ENCODE measurements at places on chromosomes 3 and 15. TPM values are rescaled to one million over a fixed set of nuclear protein-coding genes. Genes with fewer than 3 reads are reported as not detected.

Gene TOP2B
- 113 TPM for total RNA-seq

- H3K27ac ChIP-seq = no peak overlapping the region
- no peak overlapping the region for H3K4me3 ChIP-seq
- DNase-seq = no peak
- peaks cover 10% of the 10 kb centered on the region for H3K27me3 ChIP-seq
Measured at GRCh38 chr3:181009225-181009624, 19.7 kb upstream of the DNAJC19 start.

Gene ACTC1
- total RNA-seq = not detected

Gene CLDN1
- not detected for total RNA-seq

GRCh38 chr3:62837145-62837787 is 38.0 kb downstream of the CADPS start:
- H3K36me3 ChIP-seq = no peaks in the 10 kb centered on the region
- DNase-seq = no peak
- H3K4me3 ChIP-seq = no peak overlapping the region
- H3K27ac ChIP-seq = no peak overlapping the region
- no peaks in the 10 kb centered on the region for H3K27me3 ChIP-seq

Gene UROC1
- total RNA-seq = not detected

Gene PLCH1
- 0.83 TPM for total RNA-seq

Gene NBEAL2
- total RNA-seq = 303 TPM

Gene ADCY5
- not detected for total RNA-seq

Gene AGTR1
- total RNA-seq = not detected

DNA sequence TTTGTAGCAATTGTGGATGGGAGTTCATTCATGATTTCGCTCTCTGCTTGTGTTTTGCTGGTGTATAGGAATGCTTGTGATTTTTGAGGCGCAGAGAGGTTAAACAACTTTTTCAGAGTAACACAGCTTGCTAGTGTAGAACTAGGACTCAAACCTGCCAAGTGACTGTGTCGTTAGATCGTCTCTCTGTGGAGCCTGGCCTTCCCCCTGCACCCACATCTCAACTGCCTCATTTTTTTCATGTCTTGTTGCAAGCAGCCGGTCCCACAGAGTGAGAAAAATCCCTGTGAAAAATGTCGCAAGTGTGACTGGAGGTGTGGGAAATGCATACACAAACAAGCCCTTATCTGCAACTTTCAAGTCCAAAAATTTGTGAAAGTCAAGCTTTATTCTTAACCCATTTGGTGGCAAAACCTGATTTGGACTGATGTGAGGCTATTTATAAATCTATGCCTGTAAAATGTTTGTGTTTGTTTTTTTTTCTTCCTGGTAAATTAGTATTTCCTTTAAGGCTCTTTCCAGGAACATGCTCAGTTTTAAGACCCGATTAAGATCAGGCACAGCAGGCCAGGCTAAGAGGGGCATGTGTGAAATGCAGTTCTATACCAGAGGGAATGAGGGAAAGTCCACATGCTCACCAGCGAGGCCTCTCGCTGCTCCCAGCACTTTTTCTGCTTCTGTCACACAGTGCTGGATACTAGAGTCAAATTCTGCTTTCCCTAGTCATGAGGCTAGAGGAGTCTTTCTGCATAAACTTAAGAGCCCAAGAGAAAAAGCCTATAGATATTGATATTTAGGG is 25.8 kb downstream of the ST6GAL1 start:
- no peaks in the 10 kb centered on the region for H3K27me3 ChIP-seq
- H3K4me3 ChIP-seq = no peak overlapping the region
- H3K27ac ChIP-seq = peak overlapping the region; percentile 78

- H3K4me1 ChIP-seq = peaks cover 6% of the 10 kb centered on the region
- no peaks in the 10 kb centered on the region for H3K36me3 ChIP-seq
- H3K27me3 ChIP-seq = no peaks in the 10 kb centered on the region
Measured at GRCh38 chr3:87435926-87436620, 159.7 kb upstream of the POU1F1 start.

- H3K36me3 ChIP-seq = peaks cover 7% of the 10 kb centered on the region
- H3K4me3 ChIP-seq = no peak overlapping the region
- peak overlapping the region; percentile 12 for H3K27ac ChIP-seq
- peaks cover 9% of the 10 kb centered on the region for H3K27me3 ChIP-seq
- no peak for DNase-seq
Measured at GRCh38 chr3:13872451-13872850, 7.4 kb downstream of the WNT7A start.

DNA sequence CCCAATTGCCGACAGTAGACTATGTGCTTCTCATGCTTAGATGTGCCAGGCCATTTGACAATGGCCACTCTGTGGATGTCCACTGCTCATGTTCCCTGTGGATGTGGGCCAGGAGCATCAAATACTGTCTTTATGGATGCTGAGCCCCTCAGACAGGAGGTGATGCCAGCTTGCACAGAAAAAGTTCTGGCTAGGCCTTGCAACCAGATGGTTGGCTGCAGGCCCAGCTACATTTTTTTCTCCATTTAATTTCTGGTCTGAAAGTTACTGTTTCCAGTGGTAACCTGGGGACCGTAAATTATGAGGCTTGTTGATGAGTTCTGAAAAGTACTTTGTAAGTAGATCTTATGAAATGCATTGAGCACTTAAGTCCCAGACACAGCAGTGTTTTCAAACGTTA is 228.5 kb downstream of the CHL1 start:
- no peaks in the 10 kb centered on the region for H3K27me3 ChIP-seq
- no peak overlapping the region for H3K27ac ChIP-seq
- H3K4me1 ChIP-seq = no peaks in the 10 kb centered on the region
- no peak for DNase-seq
- H3K4me3 ChIP-seq = no peak overlapping the region

Gene PIGZ
- total RNA-seq = 0.89 TPM

DNA sequence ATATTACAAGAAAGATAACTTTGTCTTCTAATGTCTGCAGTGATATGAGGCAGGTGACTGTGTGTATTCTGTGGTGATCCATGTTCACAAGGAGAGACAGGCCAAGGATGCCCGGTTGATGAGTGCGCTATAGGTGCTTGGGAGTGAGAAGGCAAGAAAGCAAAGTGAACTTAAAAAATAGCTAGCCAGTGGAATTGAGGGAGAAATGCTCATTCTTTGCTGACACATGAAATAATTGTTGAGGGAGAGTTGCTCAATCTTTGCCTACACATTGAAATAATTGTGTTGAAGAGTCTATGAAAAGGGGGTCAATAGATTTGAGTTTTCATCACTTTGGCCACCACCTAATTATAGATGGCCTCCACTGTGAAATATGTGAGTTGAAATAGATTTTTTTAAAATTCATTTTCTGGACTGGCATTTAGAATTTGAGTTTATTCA is 156.3 kb downstream of the LPP start:
- no peak overlapping the region for H3K27ac ChIP-seq
- H3K27me3 ChIP-seq = no peaks in the 10 kb centered on the region

DNA sequence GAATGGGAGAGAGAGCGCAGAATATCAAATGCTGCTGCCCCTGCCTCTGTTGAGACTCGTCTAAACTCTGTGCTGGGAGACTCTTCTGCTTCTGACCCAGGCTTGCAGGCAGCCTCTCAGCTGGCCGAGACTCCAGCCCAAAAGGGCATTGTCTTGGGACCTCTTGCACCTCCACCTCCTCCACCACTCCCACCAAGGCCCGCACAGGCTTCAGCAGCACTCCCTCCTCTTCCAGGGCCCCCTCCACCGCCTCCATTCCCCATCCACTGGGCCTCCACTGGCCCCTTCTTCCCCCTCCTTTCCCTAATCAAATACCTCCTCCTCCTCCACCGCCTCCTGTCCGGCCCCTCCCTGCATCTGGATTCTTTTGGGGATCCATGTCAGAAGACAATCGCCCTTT is 31.3 kb downstream of the GMNC start:
- H3K27ac ChIP-seq = no peak overlapping the region
- H3K27me3 ChIP-seq = peaks cover 9% of the 10 kb centered on the region
- no peaks in the 10 kb centered on the region for H3K36me3 ChIP-seq
- H3K4me3 ChIP-seq = no peak overlapping the region

GRCh38 chr3:54633444-54634121 is 294.3 kb downstream of the LRTM1 start:
- DNase-seq = no peak
- peaks cover 12% of the 10 kb centered on the region for H3K27me3 ChIP-seq
- H3K36me3 ChIP-seq = no peaks in the 10 kb centered on the region
- H3K4me3 ChIP-seq = no peak overlapping the region

Gene USF3
- 31.9 TPM for total RNA-seq

DNA sequence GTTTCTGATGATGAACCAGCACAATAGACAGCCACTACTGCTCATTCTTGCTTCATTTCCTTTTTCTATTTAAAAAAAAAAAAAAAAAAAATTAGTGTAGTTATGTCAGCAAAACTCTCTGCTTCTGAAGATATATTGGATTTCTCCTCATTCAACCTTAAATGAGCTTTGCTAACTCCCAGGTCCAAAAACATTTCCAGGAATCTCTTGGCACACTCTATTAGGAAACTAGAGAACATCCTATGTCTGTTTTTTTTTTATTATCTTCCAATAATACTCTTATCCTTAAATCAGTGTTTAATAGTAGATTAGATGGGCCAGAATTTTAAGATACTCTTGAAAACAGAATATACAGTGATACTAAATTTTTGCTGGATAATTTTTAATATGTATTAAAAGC is 398.0 kb downstream of the NAALADL2 start:
- no peak overlapping the region for H3K4me3 ChIP-seq
- no peaks in the 10 kb centered on the region for H3K36me3 ChIP-seq
- no peaks in the 10 kb centered on the region for H3K4me1 ChIP-seq
- DNase-seq = no peak
- H3K27ac ChIP-seq = no peak overlapping the region
- H3K27me3 ChIP-seq = no peaks in the 10 kb centered on the region

- no peak overlapping the region for H3K27ac ChIP-seq
- H3K36me3 ChIP-seq = no peaks in the 10 kb centered on the region
- H3K4me1 ChIP-seq = peaks cover 6% of the 10 kb centered on the region
- no peak for DNase-seq
Measured at GRCh38 chr3:13462822-13463221, 17.3 kb upstream of the HDAC11 start.

DNA sequence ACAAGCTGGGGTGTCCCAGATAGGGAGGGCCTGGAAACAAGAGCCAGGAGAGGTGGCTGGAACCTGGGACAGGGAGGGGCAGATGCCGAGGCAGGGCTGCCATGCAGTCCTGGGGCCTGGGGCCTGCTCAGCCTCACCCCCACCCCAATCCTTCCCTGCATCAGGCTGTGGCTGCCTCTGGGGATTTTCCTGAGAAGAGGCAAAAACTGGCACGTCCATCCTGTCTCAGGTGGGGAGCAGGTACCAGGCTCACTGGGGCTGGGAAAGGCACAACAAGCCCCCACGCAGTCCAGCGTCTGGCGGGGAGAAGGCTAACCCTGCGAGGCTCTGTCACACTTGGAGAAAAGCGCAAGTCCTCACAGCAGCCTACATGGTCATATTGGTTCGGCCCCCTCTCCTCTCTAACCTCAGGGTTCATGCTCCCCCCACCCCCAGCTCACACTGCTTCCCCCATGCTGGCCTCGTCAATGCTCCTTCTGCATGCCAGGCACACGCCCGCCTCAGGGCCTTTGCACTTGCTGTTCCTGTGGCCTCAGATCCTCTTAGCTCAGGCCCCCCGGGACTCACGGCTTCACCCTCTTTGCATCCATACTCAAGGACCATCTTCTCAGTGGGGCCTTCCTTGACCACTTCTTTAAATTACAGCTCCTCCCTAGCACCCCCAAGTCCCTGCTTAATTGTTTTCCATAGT is 53.1 kb downstream of the LINGO1 start:
- H3K36me3 ChIP-seq = no peaks in the 10 kb centered on the region
- no peak for DNase-seq
- no peak overlapping the region for H3K27ac ChIP-seq
- H3K4me3 ChIP-seq = no peak overlapping the region
- no peaks in the 10 kb centered on the region for H3K4me1 ChIP-seq

DNA sequence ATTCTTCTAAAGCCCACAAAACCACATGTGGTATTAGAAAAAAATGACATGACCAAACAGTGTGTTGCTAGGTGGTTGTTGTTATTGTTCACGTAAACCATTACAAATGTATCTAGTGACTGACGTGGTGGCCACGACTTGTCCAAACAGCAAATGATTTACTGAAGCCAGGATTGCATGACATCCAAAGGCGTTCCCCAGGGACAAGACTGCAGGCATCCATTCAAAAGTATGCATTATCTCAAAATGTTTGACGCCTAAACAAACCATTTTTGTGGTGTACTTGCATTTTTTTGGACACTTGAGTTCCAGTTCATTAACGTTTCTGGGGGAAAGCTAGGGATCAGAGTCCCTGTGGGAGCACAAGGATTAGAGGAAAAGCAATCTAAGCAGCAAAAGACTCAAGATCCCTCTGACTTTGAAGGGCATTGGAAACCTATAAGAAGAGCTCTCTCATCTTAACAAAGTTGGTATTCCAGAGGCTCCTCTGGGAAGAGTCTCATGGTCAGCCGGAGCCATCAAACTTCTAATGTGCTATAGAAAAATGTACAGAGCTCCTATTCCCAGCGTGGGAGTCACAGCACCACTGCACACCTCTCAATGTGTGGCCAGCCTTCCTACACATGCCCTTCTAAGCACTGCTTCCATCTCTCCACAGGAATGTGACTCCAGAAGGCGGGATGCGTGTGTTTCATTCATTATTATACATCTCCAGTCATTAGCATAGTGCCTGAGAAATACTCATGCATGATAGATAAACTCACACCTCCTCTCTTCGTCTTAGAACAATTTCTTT is 62.9 kb downstream of the FBN1 start:
- no peaks in the 10 kb centered on the region for H3K36me3 ChIP-seq
- H3K27me3 ChIP-seq = peaks cover 4% of the 10 kb centered on the region
- H3K27ac ChIP-seq = no peak overlapping the region
- no peaks in the 10 kb centered on the region for H3K4me1 ChIP-seq
- no peak for DNase-seq

Gene FGD5
- total RNA-seq = not detected

Gene PARP9
- 19.6 TPM for total RNA-seq

DNA sequence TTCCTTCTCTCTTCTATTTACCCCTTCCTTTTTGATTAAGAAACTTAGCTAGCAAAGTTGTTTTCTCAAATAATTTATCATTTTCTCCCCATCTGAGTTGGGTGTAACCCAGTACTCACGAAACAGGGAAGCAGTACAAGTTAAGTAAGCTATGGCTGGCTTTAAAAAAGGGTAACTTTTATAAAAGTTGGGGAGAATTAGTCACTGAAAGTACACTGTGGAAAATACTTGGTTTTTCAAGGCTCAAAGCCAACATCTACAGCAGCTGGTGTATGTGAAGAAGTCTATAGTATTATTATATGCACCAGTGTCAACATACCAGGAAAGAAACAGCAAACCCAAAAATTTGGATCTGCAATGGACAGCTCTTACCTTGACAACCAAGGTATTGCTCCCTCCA is 25.5 kb downstream of the CLK3 start:
- H3K4me1 ChIP-seq = peaks cover 13% of the 10 kb centered on the region
- H3K36me3 ChIP-seq = peaks cover 8% of the 10 kb centered on the region
- no peak for DNase-seq
- H3K27me3 ChIP-seq = no peaks in the 10 kb centered on the region
- no peak overlapping the region for H3K4me3 ChIP-seq

Gene GASK1A
- total RNA-seq = not detected
